ENCODE measurements at places on chromosomes 2 and 18.

- DNase-seq = no peak
Measured at GRCh38 chr18:35426786-35427185, 49.6 kb upstream of the ZNF396 start.

DNA sequence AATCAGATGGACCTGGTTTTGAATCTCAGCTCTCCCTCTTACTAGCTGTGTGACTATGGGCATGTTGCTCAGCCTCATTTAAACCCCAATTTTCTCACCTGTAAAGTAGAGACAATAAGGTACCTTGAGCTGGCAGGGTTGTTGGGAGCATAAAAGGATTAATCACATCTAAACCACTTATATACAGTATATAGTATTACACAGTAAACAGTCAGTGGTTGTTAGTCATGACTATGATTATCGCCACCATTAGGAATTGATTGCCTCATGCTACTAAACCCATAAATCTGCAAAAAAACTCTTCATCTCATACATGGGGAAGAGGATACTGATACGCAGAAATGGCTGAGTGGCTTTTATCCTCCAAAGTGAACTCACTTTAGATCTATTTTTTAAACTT lies 65.8 kb downstream of the INO80D start:
- DNase-seq = no peak

DNA sequence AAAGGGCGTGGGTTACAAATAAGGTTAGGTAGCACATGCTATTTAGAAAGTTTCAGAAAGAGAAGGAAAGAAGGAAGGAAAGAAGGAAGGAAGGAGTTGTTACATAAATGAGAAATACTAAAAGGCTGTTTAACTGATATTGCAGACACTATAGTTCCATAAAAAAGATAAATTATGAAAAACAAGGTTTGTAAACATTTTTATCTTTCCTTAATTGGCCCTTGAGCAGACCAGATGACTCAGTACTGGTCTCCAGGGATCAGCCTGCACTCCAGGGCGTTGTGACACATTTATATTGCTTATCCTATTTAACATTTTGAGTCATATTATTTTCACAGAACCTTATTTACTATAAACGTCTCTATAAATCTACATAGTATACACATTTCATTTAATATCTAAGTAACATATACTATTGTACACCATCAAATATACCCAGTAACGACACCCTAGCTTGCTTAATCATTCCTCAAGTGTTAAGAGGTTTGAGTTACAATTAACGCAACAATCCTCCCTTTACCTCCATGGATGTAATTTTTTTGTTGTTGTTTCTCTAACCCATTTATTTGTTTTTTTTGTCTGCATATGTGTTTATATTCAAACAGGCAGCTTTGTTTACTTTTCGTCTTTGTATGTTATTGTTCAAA lies 2.8 kb upstream of the RAB31 start:
- DNase-seq = no peak

DNA sequence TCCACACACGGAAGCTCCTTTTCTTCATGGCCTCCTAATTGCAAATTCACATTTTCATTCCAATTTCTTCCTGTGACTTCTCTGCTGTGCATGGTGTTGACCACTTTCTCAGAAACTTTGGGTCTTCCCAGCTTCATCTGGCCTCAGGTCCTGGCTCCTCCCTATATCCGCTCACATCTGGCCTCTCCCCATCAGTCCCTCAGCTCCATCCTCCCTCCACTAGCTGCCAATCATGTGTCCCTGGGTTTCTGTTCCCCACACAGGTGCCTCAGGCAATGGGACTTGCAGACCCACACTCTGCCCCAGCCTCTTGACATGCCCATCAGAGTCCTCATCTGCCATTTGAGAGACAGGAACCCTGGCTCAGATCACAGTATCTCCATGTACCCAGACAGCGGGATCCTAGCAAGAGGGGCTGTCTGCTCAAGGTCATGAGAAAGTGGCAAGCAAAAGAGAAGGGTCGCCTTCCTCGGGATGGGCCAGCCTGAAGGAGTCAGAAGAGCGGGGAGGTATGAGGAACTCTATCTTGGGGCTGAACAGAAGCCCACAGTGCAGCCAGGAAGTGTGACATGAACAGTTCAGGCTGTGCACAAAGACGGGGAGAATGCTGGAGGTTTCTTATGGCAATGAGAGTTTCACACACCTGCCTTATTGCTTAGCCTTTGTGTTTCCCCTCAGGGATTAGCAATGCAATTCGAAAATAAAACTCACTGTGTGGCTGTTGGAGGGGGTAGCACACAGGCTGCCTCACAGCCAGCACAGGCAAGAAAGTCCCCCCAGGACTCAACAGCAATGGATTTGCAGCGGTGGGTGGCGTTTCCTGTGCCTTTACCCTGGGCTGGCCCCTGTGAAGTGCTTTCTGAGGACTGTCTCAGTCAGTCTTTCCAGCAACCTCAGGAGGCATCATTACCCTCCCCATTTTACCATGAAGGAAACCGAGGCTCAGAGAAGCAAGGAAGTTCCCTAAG lies 69.5 kb downstream of the COPS8 start:
- DNase-seq = no peak

GRCh38 chr18:12060182-12060870 lies 33.3 kb upstream of the ANKRD62 start:
- DNase-seq = no peak

DNA sequence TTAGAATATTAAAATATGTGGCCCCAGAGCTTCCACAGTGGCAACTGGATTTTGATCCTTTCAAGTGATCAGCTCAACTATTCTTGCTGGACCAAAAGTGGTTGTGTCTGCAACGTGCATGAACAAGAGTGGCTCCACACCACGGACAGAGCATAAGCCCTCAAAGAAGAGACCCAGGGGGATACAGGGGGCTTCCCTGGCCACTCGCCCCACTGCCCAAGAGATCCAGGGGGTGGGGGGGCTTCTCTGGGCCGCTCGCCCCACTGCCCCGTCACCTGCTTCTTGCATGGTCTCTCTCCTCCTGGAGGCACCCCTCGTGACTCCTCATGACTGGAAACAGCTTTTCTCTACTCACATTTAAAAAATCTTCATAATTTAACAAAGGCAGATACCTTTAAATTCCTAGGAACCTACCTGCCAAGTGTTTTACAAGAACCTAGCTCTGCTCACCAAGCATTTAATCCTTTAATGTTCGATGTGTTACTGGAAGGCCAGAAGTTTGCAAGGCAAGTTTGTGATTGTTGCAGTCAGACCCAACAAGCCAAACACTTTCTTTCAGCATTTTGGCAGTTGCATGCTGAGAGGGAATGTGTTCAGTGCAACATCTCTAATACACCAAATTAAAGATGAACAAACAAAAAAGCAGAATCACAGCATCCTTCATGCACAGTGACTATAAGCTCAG lies 174.3 kb downstream of the BCL2 start:
- DNase-seq = no peak

GRCh38 chr2:45168711-45169338 lies 159.6 kb upstream of the SIX2 start:
- no peak for DNase-seq

GRCh38 chr2:219506802-219507526 lies 7.3 kb upstream of the ASIC4 start:
- DNase-seq = no peak

- DNase-seq = no peak
Measured at GRCh38 chr18:75625966-75626365, 198.5 kb upstream of the SMIM21 start.

GRCh38 chr2:204732019-204732418 lies 186.7 kb downstream of the PARD3B start:
- DNase-seq = no peak

GRCh38 chr2:26974352-26974751 lies 3.9 kb downstream of the MAPRE3 start:
- DNase-seq = no peak

- peak; percentile 12 for DNase-seq
Measured at GRCh38 chr2:9168821-9169221, 37.8 kb upstream of the ASAP2 start.
